ENCODE measurements at places on chromosomes 5 and 9.

DNA sequence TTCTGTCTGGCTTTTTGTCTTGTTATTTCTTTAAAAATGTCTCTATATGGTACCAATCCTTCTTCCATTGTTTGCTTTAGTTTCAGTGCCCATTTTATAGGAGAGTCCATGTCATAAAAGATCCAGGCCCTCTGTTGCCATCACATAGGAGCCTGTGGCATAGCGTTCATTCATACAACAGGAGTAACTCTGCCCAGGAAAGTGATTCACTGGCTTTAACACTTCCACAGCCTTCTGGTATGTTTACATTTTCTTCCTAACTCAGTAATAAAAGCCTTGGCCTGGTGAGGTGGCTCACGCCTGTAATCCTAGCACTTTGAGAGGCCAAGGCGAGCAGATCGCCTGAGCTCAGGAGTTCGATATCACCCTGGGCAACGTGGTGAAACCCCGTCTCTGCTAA lies 519.3 kb upstream of the PTGER4 start:
- no peak for DNase-seq

DNA sequence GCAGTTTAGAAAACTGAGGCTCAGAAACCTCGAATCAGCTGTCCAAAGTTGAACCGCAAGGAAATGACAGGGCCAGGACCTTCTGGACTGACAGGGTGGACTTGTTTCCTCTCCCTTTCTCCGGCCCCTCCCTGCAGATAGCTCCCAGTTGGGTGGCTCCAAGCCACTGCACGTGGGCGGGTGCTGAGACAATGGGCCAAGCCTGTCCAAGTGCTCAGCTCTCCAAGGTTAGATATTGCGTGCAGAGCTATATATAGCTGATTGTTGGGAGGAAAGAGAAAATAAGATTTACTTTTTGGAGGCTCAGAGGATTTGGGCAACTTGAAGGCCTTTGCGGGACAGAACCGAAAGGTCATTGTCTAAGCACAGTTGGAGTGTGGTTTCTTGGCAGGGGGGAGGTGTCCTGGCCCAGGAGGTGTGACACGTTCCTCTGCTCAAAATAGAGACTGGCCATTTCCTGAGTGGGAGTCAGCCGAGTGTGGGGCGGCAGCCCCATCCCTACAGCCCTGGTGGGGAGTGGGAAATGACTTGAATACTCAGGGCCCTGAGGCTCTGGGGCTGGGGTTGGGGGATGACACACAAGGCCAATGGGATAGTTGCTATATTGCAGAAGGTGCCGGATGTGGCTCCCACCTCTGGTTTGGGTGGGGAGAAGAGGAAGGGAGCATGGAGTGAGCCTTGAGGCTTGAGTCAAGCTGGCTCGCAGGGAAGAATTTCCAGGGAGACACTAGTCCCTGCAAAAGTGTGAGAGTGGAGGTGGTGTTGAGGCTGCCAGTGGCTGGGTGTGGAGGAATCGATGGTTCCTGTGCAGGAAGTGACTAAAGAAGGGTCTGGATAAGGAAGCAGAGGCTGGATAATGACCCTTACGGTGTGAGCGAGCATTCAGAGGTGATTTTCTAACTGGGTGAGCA lies 44.4 kb upstream of the SMAD5 start:
- DNase-seq = no peak

DNA sequence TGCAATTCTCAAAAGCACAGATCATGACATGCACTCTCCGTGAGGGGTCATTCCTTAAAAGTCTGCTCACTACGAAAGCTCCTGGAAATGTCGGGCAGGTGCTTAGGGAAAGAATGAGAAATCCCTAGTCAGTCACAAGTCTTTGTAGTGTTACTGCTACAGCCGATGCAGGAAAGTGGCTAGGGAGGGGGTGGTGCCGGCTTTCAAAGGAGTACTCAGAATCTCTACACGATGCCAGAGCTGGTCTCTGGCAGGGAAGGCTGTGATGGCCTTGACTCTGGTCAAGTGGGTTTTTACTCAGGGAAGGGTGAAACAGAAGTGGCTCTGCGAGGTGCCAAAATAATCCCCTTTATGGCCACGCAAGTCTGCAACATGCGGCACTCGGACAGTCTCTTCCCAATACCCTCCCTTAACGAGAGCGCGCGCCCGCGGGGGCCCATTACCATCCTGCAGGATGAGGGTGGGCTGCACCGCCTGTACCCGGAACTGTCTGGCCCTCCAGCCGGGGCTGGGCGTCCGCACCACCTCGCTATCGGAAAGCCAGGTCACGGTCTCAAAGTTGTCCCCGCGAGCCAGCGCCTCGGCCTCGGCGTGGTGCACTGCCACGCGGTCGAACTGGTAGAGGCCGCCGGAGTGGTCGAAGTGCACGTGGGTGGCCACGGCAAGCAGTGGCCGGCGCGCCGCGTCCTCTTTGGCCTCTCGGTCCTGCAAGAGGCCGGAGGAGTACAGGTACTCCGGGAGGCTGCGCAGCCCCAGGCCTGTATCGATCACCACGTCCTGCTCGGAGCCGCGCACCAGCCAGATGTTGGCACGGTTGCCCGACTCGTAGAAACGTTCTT lies 956 bp downstream of the MBLAC2 start:
- peak; percentile 41 for DNase-seq

GRCh38 chr5:81300921-81301270 lies 491 bp upstream of the ZCCHC9 start:
- DNase-seq = no peak

DNA sequence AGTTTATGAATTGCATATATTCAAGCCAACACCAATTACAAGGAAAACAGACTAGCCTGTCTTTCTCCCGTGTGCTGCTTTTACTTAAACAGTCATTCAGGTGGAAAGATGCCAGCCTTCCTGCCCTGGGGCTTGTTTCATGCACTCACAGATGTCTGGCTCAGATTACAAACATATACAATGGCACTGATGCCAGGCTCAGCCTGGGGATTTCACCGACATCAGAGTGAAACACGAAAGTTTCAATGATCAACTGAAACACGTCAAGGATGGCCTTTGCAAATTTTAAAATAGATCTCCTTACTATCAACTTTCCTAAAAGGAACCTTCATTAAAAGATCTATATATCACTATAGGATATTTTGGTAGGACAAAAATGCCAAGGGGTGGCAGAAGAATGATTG lies 1576.5 kb downstream of the EFNA5 start:
- no peak for DNase-seq

DNA sequence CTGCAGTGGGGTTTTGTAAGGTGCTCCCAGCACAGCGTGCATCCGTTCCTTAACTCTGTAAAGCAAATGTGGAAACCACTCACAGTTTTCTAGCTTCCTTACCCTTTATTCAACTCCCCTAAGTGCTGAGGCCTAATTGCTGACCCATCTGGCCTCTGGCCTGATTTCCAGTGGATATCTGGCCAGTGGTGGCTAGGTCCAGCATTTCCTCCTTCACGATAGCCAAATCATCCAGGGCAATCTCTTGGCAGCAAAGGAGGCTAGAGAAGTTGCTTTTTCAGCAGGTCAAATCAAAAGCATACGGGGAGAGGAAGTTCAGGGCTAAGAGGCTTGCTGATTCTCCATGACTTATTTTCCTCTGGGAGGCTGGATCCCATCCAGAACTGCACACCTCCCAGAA lies 286.3 kb upstream of the VLDLR start:
- no peak for DNase-seq

- DNase-seq = no peak
These were observed 185.0 kb downstream of the DAB2IP start for GRCh38 chr9:121836366-121836885.

- no peak for DNase-seq
These were observed 351.3 kb downstream of the ENC1 start for GRCh38 chr5:74289238-74289637.

- no peak for DNase-seq
These were observed 283.0 kb downstream of the CEMIP2 start for GRCh38 chr9:71485326-71485725.

- DNase-seq = no peak
These were observed 5.0 kb upstream of the NIPAL4 start for GRCh38 chr5:157455057-157455456.

DNA sequence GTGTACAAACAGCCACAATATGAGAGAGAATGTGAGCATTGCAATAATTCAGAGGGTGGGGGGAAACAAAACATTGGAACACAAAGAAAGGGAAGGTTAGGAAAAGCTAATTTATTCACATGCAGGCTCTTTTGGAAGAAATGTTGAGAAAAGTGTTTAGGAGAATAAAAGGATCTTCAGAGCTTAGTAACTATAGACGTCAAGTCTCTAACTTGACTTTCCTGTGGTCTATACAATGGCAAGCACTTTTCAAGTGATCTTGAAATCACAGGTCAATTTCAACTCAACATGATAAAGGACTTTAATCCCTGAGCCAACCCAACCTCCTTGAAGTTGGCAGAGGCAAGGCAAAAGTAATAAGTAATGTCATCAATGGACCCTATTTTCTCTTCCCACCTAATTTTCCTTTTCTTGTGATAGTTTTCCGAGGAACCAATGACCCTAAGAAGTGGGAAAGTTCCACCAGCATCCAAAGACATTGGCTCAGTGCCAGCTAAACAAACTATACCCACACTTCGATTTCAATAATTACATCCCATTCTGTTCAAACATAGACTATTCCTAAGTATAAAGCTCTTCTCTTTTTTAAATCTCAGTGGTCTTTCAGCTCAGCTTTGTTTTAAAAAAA lies 23.7 kb downstream of the RFK start:
- DNase-seq = no peak

DNA sequence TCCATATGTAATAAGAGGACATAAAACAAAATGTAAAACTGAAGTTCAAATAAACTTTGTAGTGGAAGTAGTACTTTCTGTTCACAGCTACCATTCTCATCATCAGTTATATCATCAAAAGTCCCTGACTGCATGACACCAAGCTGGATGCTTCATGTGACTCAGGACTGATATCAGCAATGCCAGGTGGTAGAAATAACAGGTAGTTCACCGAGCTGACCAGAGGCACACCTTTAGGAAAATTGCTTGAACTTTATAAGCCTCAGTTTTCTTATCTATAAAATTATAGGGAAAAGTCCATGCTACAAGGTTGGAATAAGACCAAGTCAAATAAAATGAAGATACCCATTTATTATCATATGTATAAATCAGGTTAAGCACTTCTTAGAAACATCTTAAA lies 124.9 kb upstream of the PTGER4 start:
- DNase-seq = no peak

GRCh38 chr5:159359408-159359807 lies 29.1 kb upstream of the IL12B start:
- no peak for DNase-seq

DNA sequence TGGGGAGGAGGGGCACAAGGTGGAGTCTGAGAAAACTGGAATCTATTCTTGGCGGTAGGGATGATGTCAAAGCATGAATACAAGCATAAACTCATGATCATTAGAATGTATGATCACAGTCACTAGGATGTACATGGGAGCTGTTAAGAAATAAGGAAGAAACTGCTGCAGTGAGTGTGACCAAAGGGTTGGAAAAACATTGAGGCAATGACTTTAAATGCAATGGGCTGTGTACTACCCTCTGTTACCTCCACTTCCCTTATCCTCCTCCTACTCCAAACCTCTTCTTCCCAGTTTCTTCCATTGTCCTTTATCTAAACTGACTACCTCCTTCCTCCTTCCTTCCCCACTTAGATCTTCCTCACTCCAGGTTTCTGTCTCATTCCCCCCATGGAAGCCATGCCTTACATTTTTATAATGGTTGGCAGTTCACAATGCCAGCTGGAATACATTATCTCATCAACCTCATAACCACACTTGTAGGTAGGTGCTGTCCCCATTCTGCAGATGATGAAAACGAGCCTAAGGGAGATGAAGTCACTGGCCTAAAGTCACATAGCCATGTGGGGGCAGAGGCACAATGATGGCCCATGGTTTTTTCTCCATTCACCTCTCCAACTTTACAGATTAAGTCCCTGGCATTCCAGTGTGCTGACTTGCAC lies 21.9 kb upstream of the TNFSF15 start:
- DNase-seq = peak; percentile 22

- DNase-seq = no peak
These were observed 7.3 kb upstream of the ALDH1B1 start for GRCh38 chr9:38384990-38385848.

DNA sequence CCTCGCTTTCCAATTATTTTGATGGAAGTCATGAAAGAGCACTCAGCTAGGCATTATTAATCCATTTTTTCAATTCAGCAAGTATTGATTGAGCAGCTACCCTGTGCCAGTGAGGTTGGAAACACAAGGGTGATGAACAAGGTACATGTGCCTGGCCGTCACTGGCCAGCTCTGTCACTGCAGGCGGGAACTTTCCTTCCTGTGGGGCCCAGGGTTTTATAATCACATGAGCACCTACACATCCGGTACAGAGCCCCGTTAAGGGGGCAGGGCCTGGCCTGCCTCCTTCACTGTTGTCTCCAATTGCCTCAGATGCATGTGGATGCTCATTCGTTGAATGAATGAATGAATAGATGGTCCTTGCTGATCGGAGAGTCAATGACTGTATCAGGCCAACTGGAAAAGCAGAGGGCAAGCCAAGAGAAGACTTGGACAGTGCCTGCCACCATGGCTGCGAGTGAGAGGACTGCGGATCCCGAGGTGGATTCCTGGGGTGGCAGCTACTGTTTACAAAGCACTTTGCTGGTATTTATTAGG lies 55.9 kb upstream of the KCNMB1 start:
- no peak for DNase-seq

DNA sequence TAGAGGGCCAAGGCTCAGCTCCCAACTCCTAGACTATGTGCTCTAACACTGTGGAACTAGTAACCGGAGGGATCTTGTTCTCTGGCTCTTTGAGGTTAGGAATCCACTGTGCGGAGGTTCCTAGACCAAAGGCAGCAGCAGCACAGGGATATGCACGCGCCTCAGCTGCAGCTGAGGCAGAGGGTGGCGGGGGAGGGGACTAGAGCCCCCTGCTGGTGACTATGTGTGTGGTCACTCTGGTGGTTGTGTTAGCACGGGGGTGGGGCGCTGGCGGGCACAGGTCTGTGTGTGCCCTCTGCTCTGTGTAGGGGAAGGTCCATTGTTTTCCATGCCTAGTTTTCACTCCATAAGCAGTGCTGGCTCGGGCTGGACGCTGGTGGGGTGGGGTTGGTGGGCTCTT lies 458.0 kb upstream of the IZUMO3 start:
- no peak for DNase-seq

Data from activated CD4-positive, alpha-beta T cell treated with anti-CD3 and anti-CD28 coated beads, Interleukin-10, Interleukin-2, amounts not matched to agents 100 ng/mL and 50 ng/mL, durations not matched to agents 16 hours and 8 hours (primary cell).